HAP-1 (cell line): ENCODE measurements at places on chromosomes 12 and 14.

DNA sequence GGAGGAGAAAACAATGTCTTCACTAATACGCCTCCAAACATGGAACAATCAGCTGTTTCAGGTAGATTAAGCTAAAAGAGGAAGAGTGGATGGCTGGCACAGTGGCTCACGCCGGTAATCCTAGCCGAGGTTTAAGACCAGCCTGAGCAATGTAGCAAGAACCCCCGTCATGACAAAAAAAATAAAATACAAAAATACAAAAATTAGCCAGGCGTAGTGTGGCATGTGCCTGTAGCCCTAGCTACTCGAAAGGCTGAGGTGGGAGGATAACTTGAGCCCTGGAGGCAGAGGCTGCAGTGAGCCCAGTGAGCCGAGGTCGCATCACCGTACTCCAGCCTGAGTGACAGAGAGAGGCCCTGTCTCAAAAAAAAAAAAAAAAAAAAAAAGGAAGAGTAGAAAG, 1.2 kb upstream of the MED13L start:
- DNase-seq = no peak

GRCh38 chr14:104436741-104437701, 142.5 kb upstream of the C14orf180 start:
- DNase-seq = peak; percentile 5

DNA sequence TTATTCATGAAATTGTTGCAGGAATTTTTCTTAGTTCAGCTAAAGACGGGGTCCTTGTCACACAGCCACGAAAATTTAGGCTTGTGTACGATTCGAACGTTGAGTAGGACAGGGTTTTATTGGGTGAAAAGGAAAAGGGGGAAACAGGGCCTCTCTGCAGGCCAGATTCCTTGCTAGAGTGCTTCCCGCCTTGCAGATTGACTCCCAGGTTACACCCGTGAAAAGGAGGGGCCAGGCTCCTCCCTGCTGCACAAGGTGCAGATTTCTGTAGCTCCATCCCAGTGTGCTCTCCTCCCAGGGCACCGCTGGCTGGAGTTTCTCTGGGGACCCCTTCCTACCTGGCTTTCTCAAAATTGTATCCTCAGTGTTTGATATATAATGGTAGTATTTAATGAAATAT, 221.5 kb downstream of the ERC1 start:
- DNase-seq = no peak

- no peak for DNase-seq
These were observed 4.6 kb upstream of the ZDHHC22 start for GRCh38 chr14:77145975-77146740.

- DNase-seq = peak; percentile 89
These were observed 820 bp downstream of the BICDL1 start for GRCh38 chr12:119989731-119990381.

GRCh38 chr12:93938317-93938716, 210.1 kb upstream of the PLXNC1 start:
- no peak for DNase-seq

DNA sequence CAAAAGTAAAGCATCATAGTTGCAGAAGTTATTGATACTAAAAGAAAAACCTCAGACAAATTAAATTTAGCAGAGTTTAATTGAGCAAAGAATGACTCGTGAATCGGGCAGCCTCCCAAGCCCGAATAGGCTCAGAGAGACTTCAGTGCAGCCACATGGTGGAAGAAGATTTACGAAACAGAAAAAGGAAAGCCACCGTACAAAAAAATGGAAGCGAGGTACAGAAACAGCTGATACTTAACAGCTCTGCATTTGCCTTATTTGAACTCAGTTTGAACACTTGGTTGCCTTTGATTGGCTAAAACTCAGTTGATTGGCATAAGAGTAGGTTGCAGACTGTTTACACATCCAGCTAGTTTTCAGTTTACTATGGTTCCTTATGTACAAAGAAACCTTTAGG, 12.9 kb downstream of the TTC9 start:
- DNase-seq = no peak

GRCh38 chr12:88325816-88326189, 183.7 kb downstream of the TMTC3 start:
- no peak for DNase-seq
